ENCODE measurements at places on chromosomes 16 and 17.
A peak's percentile ranks its signal among the peaks of the same experiment; 100 is the strongest.

DNA sequence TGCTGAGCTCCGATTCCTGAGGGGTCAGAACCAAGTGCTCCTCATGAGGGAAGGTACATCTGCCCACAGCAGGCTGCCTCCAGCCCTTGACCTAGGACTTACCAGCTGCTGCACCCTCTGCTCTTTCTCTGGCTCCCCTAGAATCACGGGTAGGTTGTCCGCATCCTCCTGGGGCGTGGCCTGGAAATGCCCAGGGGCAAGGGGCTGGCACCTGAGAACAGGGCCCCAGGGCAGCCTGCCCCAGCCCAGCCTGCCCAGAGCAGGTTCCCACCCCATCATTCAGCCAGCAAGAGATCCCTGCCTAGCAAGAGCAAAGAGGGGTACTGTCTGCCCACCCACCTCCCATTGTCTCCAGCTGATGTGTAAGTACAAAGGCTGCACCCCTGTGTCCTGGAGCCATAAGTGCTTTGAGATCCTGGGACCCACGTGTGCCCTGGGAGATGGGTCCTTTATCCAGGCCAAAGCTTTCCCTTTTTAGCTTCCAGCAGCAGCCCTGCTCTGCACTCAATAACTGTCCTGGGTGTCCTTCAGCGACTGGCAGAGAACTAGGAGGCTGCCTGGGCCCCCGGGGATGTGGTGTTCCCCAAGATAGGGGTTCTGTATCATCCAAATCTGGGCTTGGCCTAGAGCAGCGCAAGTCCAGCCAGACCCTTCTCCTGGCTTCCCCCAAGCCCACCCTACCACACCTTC, 5.1 kb downstream of the TSPOAP1 start:
- no peak for DNase-seq

- DNase-seq: no peak
Measured at GRCh38 chr16:79081297-79082066, 519.1 kb downstream of the MAF start.

- no peak for DNase-seq
Measured at GRCh38 chr16:23343643-23344612, 41.8 kb downstream of the SCNN1B start.

GRCh38 chr17:50918071-50918932, 52.1 kb upstream of the TOB1 start:
- DNase-seq: peak; percentile 37

DNA sequence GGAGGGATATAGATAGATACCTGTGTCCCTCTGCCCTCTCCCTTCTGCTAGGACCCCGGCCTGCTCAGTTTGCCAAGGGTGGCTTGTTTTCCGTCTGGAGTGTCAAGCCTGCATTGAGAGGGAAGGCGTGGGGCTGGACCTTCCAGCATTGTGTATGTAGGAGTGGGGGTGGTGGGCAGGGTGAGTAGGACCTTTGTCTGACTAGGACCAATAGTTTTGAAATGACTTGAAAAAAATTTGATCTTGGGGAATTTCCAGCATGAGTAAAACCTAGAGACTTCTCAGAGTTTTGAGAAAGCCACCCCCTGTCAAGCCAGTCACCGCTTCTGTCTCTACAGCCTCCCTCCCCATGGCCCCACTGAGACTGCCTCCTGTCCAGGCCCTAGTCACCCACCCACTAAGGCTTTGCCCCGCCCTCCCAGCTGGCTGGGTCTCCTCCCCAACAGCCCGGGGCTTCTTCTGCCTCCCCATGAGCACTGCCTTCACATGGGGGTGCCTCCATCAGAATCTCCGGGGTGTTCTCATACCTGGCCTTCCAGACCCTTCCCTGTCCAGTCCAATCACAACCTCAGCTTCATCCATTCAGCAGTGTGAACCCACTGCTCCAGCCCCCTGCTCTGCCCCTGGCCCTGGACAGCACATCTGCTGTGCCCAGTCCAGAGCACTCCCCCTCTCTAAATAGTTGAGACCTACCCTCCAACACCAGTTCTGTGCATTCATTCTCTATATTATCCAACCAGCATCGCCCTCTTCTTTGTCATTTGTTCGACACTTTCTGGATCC, 207.0 kb downstream of the MSI2 start:
- DNase-seq: peak; percentile 11

DNA sequence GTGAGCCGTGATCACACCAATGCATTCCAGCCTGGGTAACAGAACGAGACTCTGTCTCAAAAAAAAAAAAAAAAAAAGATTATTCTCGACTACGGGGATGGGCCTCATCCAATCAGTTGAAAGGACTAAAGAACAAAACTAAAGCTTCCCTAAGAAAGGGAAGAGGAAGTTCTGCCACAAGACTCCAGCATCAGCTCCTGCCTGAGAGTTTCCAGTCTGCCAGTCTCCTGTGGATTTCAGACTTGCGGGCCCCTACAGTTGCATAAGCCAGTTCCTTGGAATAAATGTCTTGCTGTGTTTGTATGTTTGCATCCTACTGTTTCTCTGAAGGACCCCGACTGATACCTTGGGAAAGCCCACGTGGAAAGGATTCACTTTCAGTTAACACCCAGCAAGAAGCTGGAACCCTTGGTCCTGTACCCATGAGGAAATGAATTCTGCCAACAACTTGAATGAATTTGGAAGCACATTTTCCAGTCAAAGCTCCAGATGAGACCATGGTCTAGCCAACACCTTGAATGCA, 26.3 kb upstream of the FZD2 start:
- DNase-seq: no peak

DNA sequence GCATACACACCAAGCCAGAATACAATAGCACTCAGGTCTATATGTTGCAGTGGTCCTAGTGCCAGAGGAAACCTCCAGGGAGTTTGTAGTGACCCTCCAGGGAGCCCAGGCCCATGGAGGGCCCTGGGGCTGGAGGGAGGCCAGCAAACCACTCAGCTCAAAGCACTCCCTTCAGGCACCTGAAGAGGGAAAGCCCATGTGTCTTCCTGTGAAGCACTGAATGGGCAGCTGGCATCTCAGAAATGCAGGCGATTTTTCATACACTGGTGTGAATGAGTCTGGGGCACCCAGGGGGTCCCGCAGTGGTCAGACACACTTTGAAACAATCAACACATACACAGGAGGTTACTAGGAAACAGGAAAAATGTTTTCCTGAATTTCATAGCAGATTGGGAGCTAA, 12.8 kb downstream of the TBC1D26 start:
- DNase-seq: no peak

GRCh38 chr16:87406495-87407088, 14.5 kb downstream of the MAP1LC3B start:
- DNase-seq: no peak

Data from CD4-positive, alpha-beta T cell treated with Interferon alpha-2 for 1 hour (primary cell).